ENCODE measurements at places on chromosomes 7 and 10.
A peak's percentile ranks its signal among the peaks of the same experiment; 100 is the strongest.

DNA sequence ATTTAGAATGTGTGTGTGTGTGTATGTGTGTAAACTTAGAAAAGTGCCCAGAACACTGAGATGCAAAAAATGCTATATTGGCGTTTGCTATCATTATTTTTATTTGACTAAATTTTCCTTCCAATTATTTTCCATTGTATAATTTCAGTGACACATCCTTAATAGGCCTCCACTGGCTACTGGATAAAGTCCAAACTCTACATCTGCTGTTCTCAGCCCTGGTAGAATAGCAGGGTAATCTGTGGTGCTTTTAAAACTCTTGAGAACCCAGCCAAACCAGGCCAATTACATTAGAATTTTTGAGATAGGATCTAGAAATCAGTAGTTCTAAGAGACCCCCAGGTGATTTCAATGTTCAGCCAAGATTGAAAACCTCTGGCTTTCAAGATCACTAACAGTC, 66.4 kb downstream of the ZNF503 start:
- no peaks in the 10 kb centered on the region for H3K4me1 ChIP-seq
- no peak overlapping the region for H3K27ac ChIP-seq
- no peaks in the 10 kb centered on the region for H3K27me3 ChIP-seq
- no peaks in the 10 kb centered on the region for H3K36me3 ChIP-seq
- no peak overlapping the region for H3K4me3 ChIP-seq

GRCh38 chr7:18855796-18856195, 261.6 kb downstream of the TWIST1 start:
- peak; percentile 61 for DNase-seq
- H3K4me1 ChIP-seq: peaks cover 19% of the 10 kb centered on the region
- no peaks in the 10 kb centered on the region for H3K36me3 ChIP-seq
- H3K27me3 ChIP-seq: no peaks in the 10 kb centered on the region
- H3K4me3 ChIP-seq: peak overlapping the region; percentile 15

GRCh38 chr10:3476640-3477448, 304.3 kb upstream of the PITRM1 start:
- H3K4me1 ChIP-seq: no peaks in the 10 kb centered on the region
- H3K27ac ChIP-seq: no peak overlapping the region
- no peaks in the 10 kb centered on the region for H3K27me3 ChIP-seq
- H3K4me3 ChIP-seq: no peak overlapping the region
- no peaks in the 10 kb centered on the region for H3K36me3 ChIP-seq
- no peak for DNase-seq

- H3K27ac ChIP-seq: no peak within 1 kb of the TSS
- no peak within 1 kb of the TSS for H3K4me3 ChIP-seq
- DNase-seq: no peak
These were observed at the start of gene PDE1C for GRCh38 chr7:32070406-32071360. Gene PDE1C (minus strand): TSS chr7:32070407.

GRCh38 chr10:32256613-32257437, 90.1 kb downstream of the EPC1 start:
- H3K4me1 ChIP-seq: no peaks in the 10 kb centered on the region
- no peak overlapping the region for H3K27ac ChIP-seq
- peak overlapping the region; percentile 26 for H3K4me3 ChIP-seq

- H3K27ac ChIP-seq: peak overlapping the region; percentile 86
- H3K27me3 ChIP-seq: no peaks in the 10 kb centered on the region
- H3K36me3 ChIP-seq: no peaks in the 10 kb centered on the region
- H3K4me1 ChIP-seq: peaks cover 52% of the 10 kb centered on the region
- DNase-seq: no peak
These were observed 2.9 kb downstream of the MYL10 start for GRCh38 chr7:101626069-101626671.

DNA sequence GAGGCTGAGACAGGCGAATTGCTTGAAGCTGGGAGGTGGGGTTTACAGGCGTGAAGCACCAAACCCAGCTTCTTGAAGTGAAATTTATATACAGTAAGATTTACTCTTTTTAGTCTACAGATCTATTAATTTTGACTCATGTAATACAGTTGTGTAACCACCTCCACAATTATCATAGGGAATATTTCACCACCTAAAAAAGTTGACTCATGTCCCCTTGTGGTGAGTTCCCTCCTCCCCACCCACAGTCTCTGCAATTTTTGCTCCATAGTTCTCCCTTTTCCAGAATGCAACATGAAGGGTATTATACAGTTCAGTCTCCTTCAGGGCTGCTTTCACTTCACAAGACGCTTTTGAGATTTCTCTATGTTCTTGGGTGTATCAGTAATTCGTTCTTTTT, 156.8 kb downstream of the FAM107B start:
- H3K27me3 ChIP-seq: no peaks in the 10 kb centered on the region
- no peak for DNase-seq
- no peaks in the 10 kb centered on the region for H3K4me1 ChIP-seq
- no peak overlapping the region for H3K4me3 ChIP-seq
- no peaks in the 10 kb centered on the region for H3K36me3 ChIP-seq
- H3K27ac ChIP-seq: no peak overlapping the region

GRCh38 chr7:118153551-118154177, 30.3 kb upstream of the LSM8 start:
- no peaks in the 10 kb centered on the region for H3K27me3 ChIP-seq
- H3K4me3 ChIP-seq: no peak overlapping the region
- H3K36me3 ChIP-seq: no peaks in the 10 kb centered on the region
- no peaks in the 10 kb centered on the region for H3K4me1 ChIP-seq
- H3K27ac ChIP-seq: no peak overlapping the region

DNA sequence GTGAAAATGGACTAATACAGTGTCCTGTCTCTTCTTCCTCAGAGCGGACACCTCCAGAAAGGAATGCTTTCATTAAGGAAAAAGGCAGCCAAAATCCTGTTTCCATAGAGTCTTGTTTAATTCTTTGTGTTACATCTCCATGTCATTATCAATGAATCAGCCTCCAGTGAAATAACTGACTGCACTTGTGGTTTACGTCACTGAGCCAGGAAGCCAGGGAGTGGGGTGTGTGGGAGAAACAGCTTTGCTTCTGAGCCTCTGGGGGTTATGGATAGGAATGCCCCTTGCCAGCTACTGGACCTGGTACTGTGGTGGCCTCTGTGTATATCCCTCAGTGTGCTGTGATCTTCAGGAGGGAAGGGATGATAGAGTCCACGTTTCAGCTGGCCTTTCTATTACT, 416.8 kb downstream of the GALNT17 start:
- no peaks in the 10 kb centered on the region for H3K27me3 ChIP-seq
- no peak overlapping the region for H3K27ac ChIP-seq
- no peak overlapping the region for H3K4me3 ChIP-seq

DNA sequence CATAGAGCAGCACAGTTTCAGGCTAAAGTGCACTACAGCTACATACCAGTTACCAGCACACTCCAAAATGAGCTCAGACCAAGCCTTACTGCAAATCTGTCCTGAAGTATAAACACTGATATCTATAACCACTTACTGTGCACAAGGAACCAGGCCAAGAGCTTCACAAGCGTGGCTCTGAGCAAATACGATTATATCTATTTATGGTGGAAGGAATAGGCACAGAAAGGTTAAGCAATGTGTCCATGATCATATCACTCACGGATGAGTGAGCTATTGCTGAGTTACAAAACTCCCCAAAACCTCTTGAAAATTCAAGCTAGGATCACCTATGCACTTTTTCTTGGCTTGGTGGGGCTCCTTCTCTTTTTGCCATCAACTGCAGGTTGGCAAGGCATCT, 84.9 kb downstream of the GPAM start:
- H3K36me3 ChIP-seq: no peaks in the 10 kb centered on the region
- H3K4me1 ChIP-seq: no peaks in the 10 kb centered on the region
- DNase-seq: no peak
- no peak overlapping the region for H3K27ac ChIP-seq
- no peaks in the 10 kb centered on the region for H3K27me3 ChIP-seq

DNA sequence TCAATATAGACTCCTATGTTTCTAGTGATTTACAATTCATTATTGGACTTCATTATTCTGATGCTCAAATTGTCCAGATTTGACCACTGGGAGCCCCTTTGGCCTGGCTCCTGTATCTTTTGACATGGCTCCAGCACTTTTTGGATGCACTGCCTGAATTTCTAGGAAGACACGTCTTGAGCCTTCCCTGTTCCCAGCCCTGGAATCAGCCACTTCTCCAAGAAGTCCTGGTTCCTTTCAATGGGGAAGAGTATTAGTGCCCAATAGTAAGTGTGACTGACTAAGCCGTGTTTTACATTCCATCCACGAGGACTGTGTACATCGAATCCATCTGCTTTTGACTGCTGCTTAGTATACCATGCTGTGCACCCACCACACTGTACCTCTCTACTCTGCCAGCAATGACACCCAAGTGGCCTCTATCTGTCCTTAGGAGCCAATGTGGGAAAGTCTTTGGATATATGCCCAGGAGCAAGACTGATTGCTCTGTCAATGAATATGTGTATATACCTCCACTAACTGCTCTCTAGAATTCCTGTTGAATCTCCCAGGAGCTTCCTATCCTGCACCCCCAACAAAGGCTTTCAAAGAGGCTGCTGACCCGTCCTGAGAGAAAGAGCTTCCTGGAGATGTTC, 23.2 kb upstream of the NPFFR1 start:
- H3K4me3 ChIP-seq: no peak overlapping the region
- H3K36me3 ChIP-seq: no peaks in the 10 kb centered on the region
- no peak overlapping the region for H3K27ac ChIP-seq
- H3K4me1 ChIP-seq: no peaks in the 10 kb centered on the region

GRCh38 chr7:120303105-120303504, 30.1 kb downstream of the KCND2 start:
- no peaks in the 10 kb centered on the region for H3K4me1 ChIP-seq
- peaks cover 12% of the 10 kb centered on the region for H3K27me3 ChIP-seq
- no peak for DNase-seq
- H3K4me3 ChIP-seq: no peak overlapping the region

All from SJCRH30 (cell line).